ENCODE measurements at places on chromosomes 12 and 14.

DNA sequence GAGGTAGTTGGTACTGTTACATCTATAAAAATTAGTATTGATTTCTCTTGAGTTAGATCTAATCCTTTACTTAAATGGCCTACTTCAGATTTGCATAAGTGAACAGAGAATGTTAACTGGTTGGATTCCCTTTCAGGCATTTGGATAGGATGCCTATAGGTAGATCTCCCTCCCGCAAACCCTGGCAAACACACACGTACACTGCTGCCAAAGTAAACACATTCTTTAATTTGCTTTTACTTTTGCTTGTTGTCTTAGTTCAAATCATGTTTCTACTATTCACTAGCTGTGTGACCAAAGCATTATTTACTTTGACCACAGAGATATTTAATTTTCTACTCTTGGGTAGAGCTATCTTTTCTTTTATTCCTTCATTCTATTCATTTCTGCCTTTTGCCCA lies 936.1 kb upstream of the FBXO33 start:
- no peak overlapping the region for H3K4me3 ChIP-seq
- no peaks in the 10 kb centered on the region for H3K27me3 ChIP-seq
- no peak for DNase-seq
- no peaks in the 10 kb centered on the region for H3K36me3 ChIP-seq
- H3K4me1 ChIP-seq, result no peaks in the 10 kb centered on the region
- H3K27ac ChIP-seq, result no peak overlapping the region

GRCh38 chr12:81472934-81473333 lies 286.2 kb downstream of the PPFIA2 start:
- no peak overlapping the region for H3K4me3 ChIP-seq
- no peaks in the 10 kb centered on the region for H3K4me1 ChIP-seq
- H3K27me3 ChIP-seq, result no peaks in the 10 kb centered on the region
- DNase-seq, result no peak
- H3K27ac ChIP-seq, result no peak overlapping the region

DNA sequence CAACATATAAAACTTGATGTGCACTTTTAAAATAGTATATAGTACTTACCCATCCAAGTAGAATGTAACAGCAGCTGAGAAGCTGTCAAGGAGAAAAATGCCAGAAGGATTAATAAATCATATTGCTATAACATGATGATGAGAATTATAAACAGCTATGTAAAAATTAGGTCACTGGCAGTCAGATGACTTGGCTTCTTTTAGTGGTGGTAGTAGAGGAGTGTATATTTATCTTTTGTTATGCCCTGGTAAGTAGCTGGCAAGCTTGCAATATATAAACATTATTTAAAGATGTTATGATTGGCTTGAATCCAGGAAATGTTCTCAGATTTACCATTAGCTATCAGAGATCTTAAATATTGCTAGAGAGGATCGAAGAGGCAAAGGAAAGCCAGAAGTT lies 471.0 kb upstream of the MGAT4C start:
- no peak overlapping the region for H3K27ac ChIP-seq
- H3K4me1 ChIP-seq, result no peaks in the 10 kb centered on the region
- peak; percentile 53 for DNase-seq

GRCh38 chr14:64212666-64213065 lies 81.5 kb downstream of the ESR2 start:
- H3K27ac ChIP-seq, result no peak overlapping the region
- DNase-seq, result no peak
- no peaks in the 10 kb centered on the region for H3K36me3 ChIP-seq
- no peak overlapping the region for H3K4me3 ChIP-seq
- H3K4me1 ChIP-seq, result no peaks in the 10 kb centered on the region

GRCh38 chr14:23409475-23409874 lies 1.4 kb upstream of the MYH6 start:
- no peak for DNase-seq
- H3K4me3 ChIP-seq, result no peak overlapping the region
- H3K36me3 ChIP-seq, result no peaks in the 10 kb centered on the region
- no peak overlapping the region for H3K27ac ChIP-seq

- no peak overlapping the region for H3K4me3 ChIP-seq
- H3K4me1 ChIP-seq, result peaks cover 7% of the 10 kb centered on the region
- no peaks in the 10 kb centered on the region for H3K36me3 ChIP-seq
- no peak for DNase-seq
Observed at GRCh38 chr12:62657363-62657632, 190.7 kb downstream of the MON2 start.

- H3K4me3 ChIP-seq, result no peak overlapping the region
- DNase-seq, result no peak
- H3K4me1 ChIP-seq, result no peaks in the 10 kb centered on the region
- H3K27ac ChIP-seq, result no peak overlapping the region
- no peaks in the 10 kb centered on the region for H3K27me3 ChIP-seq
Observed at GRCh38 chr12:96414637-96415036, 14.4 kb upstream of the CDK17 start.

GRCh38 chr12:118418385-118419057 lies 42.2 kb downstream of the SUDS3 start:
- H3K4me3 ChIP-seq, result no peak overlapping the region
- no peak overlapping the region for H3K27ac ChIP-seq
- H3K27me3 ChIP-seq, result no peaks in the 10 kb centered on the region
- no peak for DNase-seq

- no peaks in the 10 kb centered on the region for H3K36me3 ChIP-seq
- peak overlapping the region; percentile 64 for H3K27ac ChIP-seq
- H3K4me3 ChIP-seq, result no peak overlapping the region
- H3K27me3 ChIP-seq, result no peaks in the 10 kb centered on the region
- no peak for DNase-seq
- H3K4me1 ChIP-seq, result no peaks in the 10 kb centered on the region
Observed at GRCh38 chr12:21559855-21560569, 33.9 kb downstream of the SPX start.

GRCh38 chr14:104752423-104752734 lies 568 bp upstream of the SIVA1 start:
- peaks cover 41% of the 10 kb centered on the region for H3K4me1 ChIP-seq
- peak overlapping the region; percentile 55 for H3K4me3 ChIP-seq
- H3K27ac ChIP-seq, result no peak overlapping the region
- H3K27me3 ChIP-seq, result no peaks in the 10 kb centered on the region
- H3K36me3 ChIP-seq, result peaks cover 25% of the 10 kb centered on the region

DNA sequence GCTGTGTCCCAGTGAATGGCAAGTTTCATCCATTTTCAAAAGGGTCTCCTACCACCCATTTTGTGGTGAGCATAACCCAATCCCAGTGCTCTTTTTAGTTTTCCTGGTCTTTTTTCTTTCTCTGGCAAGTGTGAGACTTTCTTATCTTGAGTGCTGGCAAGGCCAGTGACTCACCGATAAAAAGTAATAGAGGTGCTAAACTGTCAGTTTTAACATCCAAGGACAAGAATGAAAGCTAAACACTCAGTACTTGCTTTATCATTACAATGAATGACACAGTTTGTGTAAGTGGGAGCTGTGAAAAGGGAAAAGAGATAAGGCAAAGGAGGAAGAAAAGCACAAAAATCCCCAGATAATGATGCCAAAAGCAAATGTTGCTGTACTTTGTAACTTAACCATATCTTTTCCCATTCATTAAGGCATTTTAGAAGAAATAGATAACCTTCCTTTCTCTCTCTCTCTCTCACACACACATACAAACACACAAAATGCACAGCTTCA lies 4.9 kb upstream of the LRIG3 start:
- no peak overlapping the region for H3K27ac ChIP-seq
- H3K36me3 ChIP-seq, result no peaks in the 10 kb centered on the region
- no peaks in the 10 kb centered on the region for H3K27me3 ChIP-seq
- no peak overlapping the region for H3K4me3 ChIP-seq

GRCh38 chr12:2198005-2198501 lies 145.3 kb downstream of the CACNA1C start:
- H3K27ac ChIP-seq, result peak overlapping the region; percentile 34
- no peak overlapping the region for H3K4me3 ChIP-seq
- DNase-seq, result peak; percentile 64
- peaks cover 20% of the 10 kb centered on the region for H3K4me1 ChIP-seq
- no peaks in the 10 kb centered on the region for H3K27me3 ChIP-seq

DNA sequence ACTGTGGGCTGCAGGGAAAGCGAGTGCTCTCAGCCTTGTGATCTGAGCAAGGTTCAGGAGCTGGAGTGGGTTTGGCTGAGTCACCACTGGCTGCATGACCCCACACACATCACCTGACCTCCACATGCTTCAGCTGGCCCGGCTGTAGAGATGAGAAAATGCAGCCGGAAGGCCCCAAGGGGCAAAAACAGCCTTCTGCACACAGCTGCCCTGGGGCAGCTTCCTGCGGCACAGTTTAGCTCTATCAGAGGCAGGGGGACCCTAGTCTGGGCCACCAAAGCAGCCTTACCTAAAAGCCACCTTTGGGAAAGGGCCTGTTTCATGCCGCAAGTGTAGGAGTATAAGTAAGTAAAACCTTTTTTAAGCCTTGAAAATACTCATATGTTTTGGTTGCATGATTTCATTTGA lies 123.3 kb downstream of the SSPN start:
- H3K36me3 ChIP-seq, result no peaks in the 10 kb centered on the region
- no peak overlapping the region for H3K4me3 ChIP-seq
- peaks cover 5% of the 10 kb centered on the region for H3K4me1 ChIP-seq
- peak; percentile 91 for DNase-seq
- H3K27me3 ChIP-seq, result no peaks in the 10 kb centered on the region

DNA sequence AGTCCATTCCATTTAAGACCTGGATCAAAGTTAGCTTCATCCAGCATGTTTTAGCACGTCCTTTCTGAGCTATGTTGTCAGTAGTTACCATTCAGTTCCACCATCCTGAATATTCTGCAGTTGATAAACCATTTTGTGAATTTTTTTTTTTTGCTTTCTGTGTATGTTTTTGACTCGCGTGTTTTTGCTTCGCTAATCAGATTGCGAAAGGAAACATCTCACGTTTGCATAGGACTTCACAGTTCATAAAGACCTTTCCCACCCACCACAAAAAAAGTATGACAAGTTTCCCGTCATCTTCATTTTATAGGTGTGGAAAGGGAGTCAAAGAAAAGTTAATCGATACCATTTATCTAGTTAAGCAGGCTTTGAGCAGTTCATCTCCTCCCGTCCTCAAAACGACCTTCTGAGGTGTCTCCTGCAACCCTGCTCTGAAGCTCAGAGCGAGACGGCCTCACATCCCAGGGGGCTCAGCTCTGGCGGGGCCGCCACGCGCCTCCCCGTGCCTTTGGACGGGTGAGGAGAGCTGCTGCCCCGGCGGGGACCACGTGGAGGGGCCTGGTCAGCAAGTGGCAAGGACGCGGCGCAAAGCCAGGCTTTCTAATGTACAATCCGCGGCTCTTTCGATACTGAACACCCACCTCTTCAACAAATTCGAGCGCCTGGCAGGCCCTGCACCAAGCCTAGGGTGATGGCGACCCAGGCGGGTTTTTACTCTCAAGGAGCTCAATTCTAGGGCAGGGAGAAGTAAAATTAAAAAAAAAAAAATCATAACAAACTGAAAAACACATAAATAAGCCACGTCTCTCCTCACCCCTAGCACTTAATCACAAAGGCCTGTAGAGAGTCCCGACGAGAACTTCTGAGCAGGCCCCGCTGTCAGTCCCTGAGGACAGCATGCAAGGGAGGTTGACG lies 988 bp upstream of the TMEM263 start:
- peaks cover 5% of the 10 kb centered on the region for H3K36me3 ChIP-seq
- H3K27ac ChIP-seq, result peak overlapping the region; percentile 82
- no peaks in the 10 kb centered on the region for H3K27me3 ChIP-seq
- H3K4me3 ChIP-seq, result peak overlapping the region; percentile 99
- no peak for DNase-seq
- peaks cover 4% of the 10 kb centered on the region for H3K4me1 ChIP-seq

DNA sequence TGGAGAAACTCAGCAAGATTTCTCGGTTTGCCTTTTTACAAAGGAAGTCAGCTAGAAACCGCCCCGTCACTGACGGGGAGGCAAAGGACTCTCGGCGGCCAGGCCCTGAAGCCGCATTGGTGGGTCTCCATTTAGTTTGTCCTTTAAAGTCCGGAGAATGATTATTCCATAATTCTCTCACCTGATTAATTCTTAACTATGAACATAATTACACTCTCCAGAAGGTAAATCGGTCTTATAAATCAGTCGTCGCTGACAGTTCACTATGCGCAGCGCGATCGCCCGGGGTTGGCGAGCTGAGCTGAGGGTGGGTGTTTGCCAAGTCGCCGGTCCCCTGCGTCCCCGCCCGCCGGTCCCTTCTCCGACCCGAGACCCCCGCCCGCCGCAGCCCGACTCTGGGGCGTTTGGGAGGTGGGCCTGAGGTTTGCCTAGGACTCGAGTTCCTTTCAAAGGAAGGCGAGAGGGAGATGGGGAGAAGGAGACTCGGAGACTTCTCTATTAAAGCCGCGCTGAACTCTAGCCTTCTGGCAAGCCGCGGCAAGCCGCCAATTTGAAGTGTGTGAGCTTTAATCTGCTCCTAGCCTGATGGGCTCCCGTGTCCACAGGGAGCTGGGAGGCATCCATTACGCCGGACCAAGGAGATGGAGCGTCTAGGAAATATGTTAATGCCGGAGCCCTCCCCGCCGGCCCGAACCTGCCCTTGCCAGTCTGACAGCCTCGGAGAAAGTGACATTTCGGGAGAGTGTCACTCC lies 392.9 kb downstream of the NOVA1 start:
- no peak overlapping the region for H3K27ac ChIP-seq
- H3K4me1 ChIP-seq, result peaks cover 6% of the 10 kb centered on the region
- peak; percentile 17 for DNase-seq
- no peaks in the 10 kb centered on the region for H3K36me3 ChIP-seq

- peaks cover 8% of the 10 kb centered on the region for H3K4me1 ChIP-seq
- H3K27ac ChIP-seq, result no peak overlapping the region
- no peaks in the 10 kb centered on the region for H3K27me3 ChIP-seq
- DNase-seq, result no peak
Observed at GRCh38 chr14:92988786-92989755, 66.1 kb downstream of the CHGA start.

DNA sequence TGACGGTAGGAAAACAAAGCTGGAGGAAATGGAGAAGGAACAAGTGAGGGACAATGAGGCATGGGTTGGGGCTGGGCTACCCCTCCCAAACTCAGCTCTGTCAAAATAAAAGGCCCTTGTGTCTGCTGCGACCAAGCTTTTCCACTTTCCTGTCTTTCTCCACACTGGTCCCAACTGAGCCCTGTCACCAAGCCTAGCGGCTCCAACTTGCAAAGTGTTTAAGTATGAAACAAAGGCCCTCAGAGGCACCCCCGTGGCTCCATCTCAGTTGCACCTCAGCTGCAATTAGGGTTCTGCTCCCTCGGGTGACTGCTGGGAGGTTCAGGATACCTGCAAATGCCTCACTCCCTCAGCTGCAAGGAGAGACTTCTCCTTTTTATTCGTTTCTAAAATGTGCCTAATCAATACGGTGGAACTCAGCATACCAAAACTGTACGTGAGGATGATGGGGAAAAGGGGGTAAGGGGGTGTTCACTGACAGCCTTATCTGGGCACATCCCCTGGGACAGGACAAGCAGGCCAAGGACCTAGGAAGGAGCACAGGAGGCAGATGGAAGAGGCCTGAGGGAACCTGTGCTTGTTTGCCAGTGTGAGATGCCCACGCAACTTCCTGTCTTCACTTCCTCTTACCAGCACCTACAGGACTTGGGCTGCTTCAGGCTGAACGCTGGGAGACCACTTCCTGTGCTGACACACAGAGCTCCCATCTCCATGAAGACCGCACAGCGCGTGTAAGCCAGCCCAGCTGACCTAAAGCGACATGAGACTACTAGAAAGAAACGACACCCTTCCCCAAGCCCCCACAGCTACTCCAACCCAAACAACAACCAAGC lies 8.9 kb downstream of the VAMP1 start:
- H3K4me1 ChIP-seq, result peaks cover 3% of the 10 kb centered on the region
- no peaks in the 10 kb centered on the region for H3K27me3 ChIP-seq
- peaks cover 62% of the 10 kb centered on the region for H3K36me3 ChIP-seq

GRCh38 chr12:113261847-113262470 lies 40.7 kb downstream of the TPCN1 start:
- DNase-seq, result peak; percentile 31
- H3K4me1 ChIP-seq, result peaks cover 11% of the 10 kb centered on the region
- no peak overlapping the region for H3K4me3 ChIP-seq
- peaks cover 37% of the 10 kb centered on the region for H3K36me3 ChIP-seq
- H3K27me3 ChIP-seq, result no peaks in the 10 kb centered on the region
- H3K27ac ChIP-seq, result no peak overlapping the region

Data from mesenchymal stem cell (in vitro differentiated cells and primary cell).